Lower leg skin (tissue), 4 donors: ENCODE measurements at places on chromosomes 7 and 10. TPM values are rescaled to one million over a fixed set of nuclear protein-coding genes. Genes with fewer than 3 reads are reported as not detected.

The STN1 gene
- total RNA-seq: 16.0 TPM

The PDE6C gene
- total RNA-seq: not detected

DNA sequence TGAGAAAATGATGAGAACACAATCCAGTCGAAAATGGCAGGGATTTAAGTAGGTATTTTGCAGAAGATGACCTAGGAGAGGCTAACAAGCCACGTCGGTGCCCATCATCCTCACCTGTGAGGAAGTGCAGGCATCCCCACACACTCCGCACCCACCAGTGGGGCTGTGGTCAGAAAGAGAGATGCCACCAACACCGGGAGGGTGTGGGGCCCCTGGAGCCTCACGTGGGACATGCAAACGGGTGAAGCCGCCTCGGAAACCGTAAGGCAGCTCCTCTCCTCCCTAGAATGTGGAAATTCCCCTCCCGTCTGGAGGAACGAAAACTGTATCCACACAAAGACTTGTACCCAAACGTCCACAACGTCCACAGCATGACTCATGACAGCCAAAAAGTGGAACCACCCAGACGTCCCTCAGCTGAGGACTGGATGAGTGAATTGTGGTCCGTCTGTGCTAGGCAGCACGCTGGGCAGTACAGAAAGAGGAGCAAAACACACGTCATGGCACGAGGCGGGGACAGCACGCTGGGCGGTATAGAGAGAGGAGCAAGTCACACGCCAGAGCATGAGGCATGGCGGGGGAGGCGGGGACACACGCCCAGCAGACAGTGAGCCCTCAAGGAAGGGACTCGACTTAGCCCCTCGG lies 246.0 kb downstream of the ELFN1 start:
- no peak for DNase-seq

The BMPER gene
- 0.53 TPM for total RNA-seq

DNA sequence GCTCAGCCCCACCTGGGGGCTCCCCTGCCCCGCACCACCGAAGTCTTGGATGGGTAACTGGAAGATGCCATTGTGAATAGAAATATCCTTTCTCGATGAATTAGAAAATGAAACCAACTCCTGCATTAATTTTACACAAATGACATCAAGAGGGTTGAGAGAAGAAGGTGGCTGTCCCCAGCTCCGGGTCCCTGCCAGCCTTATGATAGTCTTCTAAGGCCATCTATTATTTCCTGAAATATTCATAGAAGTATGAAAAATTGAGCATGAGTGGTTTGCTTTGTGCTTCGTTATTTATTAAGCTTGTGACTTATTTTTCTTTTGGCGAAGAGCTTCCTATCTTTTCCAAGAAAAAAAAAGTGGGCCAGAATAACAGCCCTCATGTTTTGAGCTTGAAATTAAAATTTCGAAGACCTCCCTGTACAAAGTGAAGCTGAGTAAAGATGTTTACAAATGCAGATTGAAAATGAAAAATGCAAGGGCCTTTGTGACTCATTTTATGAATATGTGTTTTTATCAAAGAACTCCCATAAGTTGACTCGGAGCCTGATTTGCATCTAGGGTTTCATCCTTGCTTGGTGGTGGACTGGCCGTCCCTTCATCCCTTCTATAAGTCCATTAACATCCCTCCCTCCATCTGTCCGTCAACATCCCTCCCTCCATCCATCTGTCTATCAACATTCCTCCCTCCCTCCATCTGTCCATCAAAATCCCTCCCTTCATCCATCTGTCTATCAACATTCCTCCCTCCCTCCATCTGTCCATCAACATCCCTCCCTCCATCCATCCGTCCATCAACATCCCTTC lies 20.5 kb upstream of the CFAP46 start:
- no peak for DNase-seq

The CDC14C gene
- not detected for total RNA-seq

The DDC gene
- total RNA-seq: 1.2 TPM

The VWA2 gene
- 19.8 TPM for total RNA-seq

DNA sequence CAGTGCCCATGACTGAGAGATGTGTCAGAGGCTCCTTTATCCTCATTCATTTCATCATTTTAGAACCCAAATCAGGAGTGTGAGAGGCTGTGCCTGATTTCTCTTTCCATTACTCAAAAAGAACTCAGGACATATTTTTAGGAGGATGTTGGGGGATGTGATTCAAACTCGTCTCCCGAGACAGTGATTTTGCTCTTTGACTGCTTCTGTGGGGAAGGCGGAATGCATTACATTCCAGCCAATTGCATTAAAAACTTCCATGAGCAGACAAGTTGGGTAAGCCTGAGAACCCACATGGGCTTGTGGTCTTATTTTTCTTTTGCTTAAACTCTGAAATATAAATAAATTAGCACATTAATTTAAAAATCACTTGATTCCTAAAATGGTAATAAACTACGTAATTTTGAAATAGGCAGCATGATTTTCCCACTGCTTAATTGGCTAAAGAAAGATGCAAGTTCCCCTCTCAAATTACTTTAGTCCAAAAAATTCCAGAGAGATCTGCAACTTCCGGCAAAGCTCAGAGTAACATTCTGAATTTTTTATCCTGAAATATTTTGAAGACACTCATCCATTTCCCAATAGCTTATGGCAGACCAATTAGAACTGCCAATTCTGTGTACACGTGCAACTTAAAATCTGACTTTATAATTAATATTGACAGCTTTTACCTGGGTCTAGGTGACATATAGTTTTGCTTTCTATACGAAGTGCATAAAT lies 185.6 kb downstream of the C7orf25 start:
- DNase-seq: no peak

DNA sequence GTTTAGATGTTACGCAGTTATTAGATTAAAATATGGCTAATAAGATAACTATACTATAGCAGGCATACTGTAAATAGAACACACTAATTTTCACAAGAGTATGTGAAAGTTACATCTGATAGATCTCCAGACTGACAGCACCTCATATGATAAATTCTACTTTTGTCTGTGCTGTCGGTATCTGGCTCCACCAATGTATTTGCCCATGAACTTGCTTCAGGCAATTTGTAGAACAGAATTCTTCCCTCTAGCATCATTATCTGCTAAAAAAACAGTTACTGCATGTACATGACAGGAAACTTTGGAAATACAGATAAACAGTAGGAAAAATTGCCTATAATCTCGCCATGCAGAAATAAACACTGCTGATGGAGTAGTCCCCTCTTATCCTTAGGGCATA lies 137.7 kb downstream of the WNT2 start:
- DNase-seq: no peak

The GIMAP7 gene
- 2.4 TPM for total RNA-seq

- no peak for DNase-seq
These were observed 76.4 kb downstream of the NKX6-2 start for GRCh38 chr10:132709471-132709951.

DNA sequence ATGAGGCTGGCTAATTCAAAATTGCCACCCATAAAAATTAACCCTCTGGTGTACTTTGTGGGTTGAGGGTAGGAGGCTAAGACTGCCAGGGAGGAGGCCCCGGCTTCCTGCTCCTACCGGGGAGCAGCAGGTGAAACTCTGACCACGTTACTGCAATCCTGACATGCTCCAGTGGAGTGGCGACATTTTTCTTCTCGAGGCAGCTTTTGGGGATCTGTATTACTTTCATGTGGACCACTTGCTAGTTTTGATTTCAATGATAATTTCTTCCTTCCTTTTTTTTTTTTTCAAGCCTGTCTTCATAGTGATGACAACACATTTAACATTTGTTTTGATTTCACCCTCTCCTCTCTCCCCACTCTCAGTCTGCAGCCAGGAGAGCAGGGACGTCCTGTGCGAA lies 14.6 kb downstream of the GATA3 start:
- DNase-seq: no peak

The GATAD1 gene
- 23.0 TPM for total RNA-seq

The NAT16 gene
- not detected for total RNA-seq

DNA sequence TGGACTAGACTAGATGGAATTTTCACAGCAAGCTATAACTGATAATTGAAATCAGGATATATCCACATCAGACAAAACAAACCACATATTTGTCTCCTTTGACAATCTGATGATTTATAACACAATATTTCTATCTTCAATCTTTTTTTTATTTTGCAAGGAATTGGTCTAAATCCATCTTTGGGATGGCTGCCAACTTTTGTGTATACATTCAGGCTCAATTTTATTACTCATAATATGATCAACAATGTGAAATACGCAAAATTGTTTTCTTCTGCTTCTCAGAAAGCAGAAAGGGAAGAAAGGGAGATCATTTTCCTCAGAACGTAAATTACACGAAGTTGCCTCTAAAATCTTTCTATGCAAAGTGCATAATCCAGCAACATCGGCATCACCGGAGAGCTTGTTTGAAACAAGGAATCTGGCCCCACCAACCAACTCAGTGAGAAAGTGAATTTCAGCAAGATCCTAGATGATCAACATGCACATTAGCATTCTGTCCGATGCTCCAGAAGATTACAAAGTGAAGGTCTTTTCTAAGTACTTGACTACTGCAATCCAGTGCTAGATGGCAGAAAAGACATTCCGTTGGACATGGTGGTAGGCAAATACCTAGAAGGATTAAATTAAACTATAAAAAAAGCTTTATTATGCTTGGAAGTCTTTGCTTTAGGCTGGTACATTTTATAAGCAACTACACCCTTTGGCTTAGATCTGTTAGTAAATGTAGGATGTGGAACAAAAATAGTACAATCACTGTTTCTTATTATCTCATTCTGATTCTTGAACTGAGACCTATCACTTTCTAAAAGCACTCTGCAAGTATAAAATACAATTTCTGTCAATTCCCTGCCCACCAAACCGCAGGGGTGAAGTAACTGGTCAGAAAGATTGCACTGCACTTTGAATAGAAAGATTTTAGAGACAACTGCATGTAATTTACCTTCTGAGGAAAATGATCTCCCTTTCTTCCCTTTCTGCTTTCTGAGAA lies 126.4 kb upstream of the RSU1 start:
- no peak for DNase-seq

GRCh38 chr7:27254625-27255024 lies 12.0 kb downstream of the EVX1 start:
- no peak for DNase-seq

The PGAM2 gene
- total RNA-seq: 7.9 TPM

GRCh38 chr7:140667476-140667875 lies 5.3 kb upstream of the ADCK2 start:
- no peak for DNase-seq

The CALHM1 gene
- not detected for total RNA-seq

The MRPL43 gene
- total RNA-seq: 84.3 TPM

DNA sequence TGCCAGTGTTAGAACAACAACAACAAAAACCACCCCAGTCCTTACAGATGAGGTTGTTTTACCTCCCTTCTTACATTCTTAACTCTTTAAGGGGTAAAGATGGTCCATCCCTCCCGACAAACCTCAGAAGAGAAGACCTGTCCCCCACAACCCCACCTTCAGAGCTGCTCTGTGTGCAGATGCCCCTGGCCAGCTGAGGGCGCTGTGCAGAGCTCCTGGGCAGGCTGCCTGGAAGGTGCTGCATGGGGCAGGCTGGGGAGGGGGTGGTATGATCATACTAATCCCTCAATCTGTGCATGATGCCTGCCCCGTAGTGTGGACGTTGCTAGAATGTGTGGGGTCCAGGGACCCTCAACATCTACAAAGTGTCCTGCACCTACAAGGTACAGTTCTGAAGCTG lies 387.1 kb downstream of the INHBA start:
- no peak for DNase-seq

The FBXL13 gene
- 1.1 TPM for total RNA-seq

DNA sequence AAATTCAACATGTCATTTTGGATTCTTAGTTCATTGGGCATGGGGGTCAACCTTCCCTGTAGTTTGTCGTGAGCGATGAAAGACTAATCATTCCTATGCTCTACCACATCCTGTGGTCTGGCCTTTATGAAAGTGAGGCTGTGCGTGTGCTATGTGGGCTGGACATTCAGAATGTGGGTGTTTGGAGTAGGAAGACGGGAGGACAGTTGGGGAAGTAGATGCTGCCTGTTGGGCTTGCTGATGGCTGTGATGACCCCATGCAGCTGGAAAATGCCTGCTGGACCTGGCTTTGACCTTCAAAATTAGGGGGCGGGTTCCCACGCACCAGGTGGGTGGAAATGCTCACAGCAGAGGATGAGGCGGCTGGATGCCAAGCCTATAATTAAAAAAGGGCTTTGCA lies 90.9 kb upstream of the MKI67 start:
- DNase-seq: no peak

DNA sequence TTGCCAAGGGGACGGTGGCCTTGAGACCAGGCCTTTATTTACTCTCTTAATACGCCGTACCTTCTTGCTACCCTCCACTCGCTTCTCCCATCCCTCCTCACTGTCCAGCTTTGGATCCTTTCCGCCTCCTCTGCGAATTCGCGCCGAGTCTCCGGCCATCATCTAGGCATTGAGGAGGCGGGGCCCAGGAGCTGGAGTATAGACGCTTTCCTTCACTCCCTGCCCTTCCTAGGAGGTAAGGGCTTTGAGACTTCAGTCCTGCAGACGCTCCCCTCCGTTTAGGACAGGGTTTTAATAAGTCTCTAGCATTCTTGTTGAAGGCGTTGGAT lies 538 bp downstream of the TFAM start:
- DNase-seq: no peak

- no peak for DNase-seq
These were observed 221.5 kb downstream of the TNS3 start for GRCh38 chr7:47360301-47360900.

DNA sequence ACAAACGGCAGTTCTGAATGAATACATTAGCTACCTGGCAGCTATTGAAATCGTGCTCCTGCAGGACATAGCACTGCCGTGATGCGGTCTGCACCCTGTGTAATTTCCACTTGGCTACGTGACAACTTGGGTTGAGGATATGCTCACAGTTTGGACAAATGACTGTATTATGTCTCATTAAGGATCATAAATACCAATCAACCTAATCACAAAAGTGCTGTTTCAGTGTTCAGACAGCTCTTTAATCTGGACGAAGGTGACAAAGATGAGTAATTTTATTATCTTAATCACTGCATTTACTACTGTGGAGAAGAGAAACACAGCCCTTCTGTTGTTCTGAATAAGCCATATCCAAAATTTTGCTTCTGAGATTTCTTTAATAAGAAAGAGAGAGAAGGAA lies 210.8 kb upstream of the PFKP start:
- DNase-seq: no peak

DNA sequence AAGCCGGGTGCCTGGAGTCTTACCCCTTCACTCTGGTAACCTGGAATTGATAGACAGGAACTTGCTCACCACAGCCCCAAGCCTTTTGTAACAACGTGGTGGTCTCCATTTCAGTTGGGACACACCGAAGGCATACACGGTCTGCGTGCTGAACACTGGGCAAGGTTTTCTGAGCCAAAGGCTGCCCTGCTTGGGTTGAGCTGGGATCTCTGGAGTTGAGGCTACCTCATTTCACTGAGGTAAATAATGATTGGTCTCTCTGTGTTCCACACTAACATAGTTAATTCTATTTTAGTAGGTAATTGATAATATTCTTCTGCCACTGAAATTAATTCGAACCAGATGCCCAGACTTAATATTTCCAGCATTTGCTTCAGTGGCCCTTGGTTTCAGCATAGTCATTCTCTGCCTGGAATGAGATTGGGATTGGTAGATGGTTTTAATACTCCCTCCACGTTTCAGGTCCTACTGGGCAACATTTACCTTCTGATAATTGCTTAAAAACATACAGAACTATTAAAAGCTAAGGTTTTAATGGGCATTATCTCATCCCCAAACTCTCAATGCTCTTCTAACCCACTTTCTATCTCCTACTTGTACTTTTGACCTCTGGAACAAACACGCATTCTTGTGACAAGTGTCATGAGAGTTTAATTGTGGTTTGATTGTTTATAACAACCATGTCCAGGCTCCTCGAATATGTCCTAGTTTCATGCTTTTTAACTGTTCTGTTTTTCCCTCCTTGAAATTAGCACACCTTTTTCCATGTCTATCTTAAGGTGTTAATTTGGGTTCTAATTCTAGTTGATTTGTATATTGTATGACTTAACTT lies 202.3 kb upstream of the KLF6 start:
- no peak for DNase-seq

The CALD1 gene
- 95.7 TPM for total RNA-seq
